Colonic mucosa (tissue), 4 donors: ENCODE measurements at places on chromosomes 4 and X. TPM values are rescaled to one million over a fixed set of nuclear protein-coding genes. Genes with fewer than 3 reads are reported as not detected.

DNA sequence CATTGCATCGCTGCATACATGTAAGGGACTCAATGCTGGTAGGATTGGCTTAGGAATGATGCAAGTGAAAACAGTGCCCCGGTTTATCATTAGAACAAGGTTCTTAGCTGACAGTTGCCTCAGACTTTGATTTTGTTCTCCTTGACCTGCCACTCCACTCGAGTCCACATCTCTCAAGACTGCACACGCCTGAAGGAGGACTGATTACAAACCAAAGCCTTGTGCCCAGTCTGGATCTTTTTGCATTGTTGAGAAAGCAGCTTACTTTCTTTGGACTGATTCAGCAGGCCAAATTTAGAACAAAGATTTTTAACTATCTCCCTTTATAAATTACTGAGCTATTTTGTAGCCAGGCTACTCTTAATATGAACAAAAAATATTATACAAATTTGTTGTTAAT lies 125.6 kb downstream of the PTTG2 start:
- DNase-seq = no peak
- H3K4me3 ChIP-seq = no peak overlapping the region
- H3K27ac ChIP-seq = no peak overlapping the region
- H3K4me1 ChIP-seq = no peaks in the 10 kb centered on the region
- no peaks in the 10 kb centered on the region for H3K36me3 ChIP-seq
- H3K27me3 ChIP-seq = no peaks in the 10 kb centered on the region

GRCh38 chr4:58833126-58833525 lies 1722.9 kb upstream of the IGFBP7 start:
- H3K36me3 ChIP-seq = no peaks in the 10 kb centered on the region
- DNase-seq = no peak
- no peak overlapping the region for H3K27ac ChIP-seq
- no peaks in the 10 kb centered on the region for H3K4me1 ChIP-seq
- no peak overlapping the region for H3K4me3 ChIP-seq

DNA sequence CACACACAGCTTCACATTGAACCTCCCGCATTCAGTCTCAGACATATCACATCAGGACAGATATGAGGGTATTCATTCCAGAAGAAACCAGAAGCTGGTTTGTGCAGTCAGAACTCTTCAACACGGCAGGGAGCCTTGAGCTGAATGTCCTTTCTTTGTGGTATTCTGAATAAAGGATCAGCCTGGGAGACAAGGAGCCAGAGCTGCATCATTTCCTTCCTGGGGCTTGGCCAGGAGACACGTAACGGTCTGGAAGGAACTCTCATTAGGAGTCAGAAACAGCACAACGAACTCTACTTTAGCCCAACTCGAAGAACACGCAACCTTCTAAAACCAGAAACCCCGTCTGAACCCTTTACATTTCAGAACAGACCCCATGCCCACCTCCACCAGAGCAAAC lies 46.4 kb downstream of the KDR start:
- no peaks in the 10 kb centered on the region for H3K27me3 ChIP-seq
- H3K4me3 ChIP-seq = no peak overlapping the region
- DNase-seq = no peak
- no peak overlapping the region for H3K27ac ChIP-seq
- H3K4me1 ChIP-seq = no peaks in the 10 kb centered on the region
- no peaks in the 10 kb centered on the region for H3K36me3 ChIP-seq

- no peak overlapping the region for H3K27ac ChIP-seq
- H3K27me3 ChIP-seq = no peaks in the 10 kb centered on the region
- H3K4me1 ChIP-seq = no peaks in the 10 kb centered on the region
- H3K4me3 ChIP-seq = no peak overlapping the region
- DNase-seq = no peak
- H3K36me3 ChIP-seq = no peaks in the 10 kb centered on the region
Observed at GRCh38 chr4:146054676-146055075, 116.1 kb upstream of the ZNF827 start.

The FRG1 gene
- total RNA-seq = 36.5 TPM

DNA sequence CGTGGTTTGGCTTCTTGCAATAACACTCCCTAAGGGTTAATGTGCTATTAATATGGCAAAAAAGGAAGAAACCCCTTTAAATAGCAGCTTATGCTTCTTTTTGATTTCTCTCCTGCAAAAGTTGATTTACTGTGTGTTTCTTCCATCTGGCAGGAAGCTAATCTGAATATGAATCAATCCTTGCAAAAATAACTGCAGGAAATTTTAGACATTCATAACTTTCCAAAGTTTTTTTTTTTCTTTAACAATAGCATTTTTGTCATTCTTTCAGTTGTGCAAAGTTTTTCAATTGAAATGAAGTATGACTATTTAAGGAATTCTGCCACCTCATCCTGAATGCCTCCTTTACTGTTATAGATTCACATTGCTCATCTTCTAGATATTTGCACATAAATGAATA lies 115.6 kb downstream of the SPANXA1 start:
- DNase-seq = no peak
- no peak overlapping the region for H3K27ac ChIP-seq
- H3K4me1 ChIP-seq = no peaks in the 10 kb centered on the region
- H3K27me3 ChIP-seq = no peaks in the 10 kb centered on the region
- H3K4me3 ChIP-seq = no peak overlapping the region

GRCh38 chr4:122781486-122781885 lies 45.1 kb upstream of the FGF2 start:
- H3K36me3 ChIP-seq = no peaks in the 10 kb centered on the region
- peaks cover 4% of the 10 kb centered on the region for H3K4me1 ChIP-seq
- no peak for DNase-seq
- no peak overlapping the region for H3K27ac ChIP-seq
- H3K27me3 ChIP-seq = no peaks in the 10 kb centered on the region
- H3K4me3 ChIP-seq = no peak overlapping the region

- H3K27me3 ChIP-seq = no peaks in the 10 kb centered on the region
- H3K4me3 ChIP-seq = no peak overlapping the region
- no peak overlapping the region for H3K27ac ChIP-seq
- no peaks in the 10 kb centered on the region for H3K4me1 ChIP-seq
- no peak for DNase-seq
Observed at GRCh38 chr4:136395212-136395722, 1137.0 kb downstream of the PCDH18 start.

- no peak for DNase-seq
- no peak overlapping the region for H3K27ac ChIP-seq
- no peak overlapping the region for H3K4me3 ChIP-seq
- no peaks in the 10 kb centered on the region for H3K4me1 ChIP-seq
- no peaks in the 10 kb centered on the region for H3K27me3 ChIP-seq
- no peaks in the 10 kb centered on the region for H3K36me3 ChIP-seq
Observed at GRCh38 chrX:20221902-20222301, 44.8 kb downstream of the RPS6KA3 start.

The GRPR gene
- not detected for total RNA-seq

- H3K27ac ChIP-seq = no peak overlapping the region
- DNase-seq = no peak
- no peaks in the 10 kb centered on the region for H3K27me3 ChIP-seq
- H3K4me3 ChIP-seq = no peak overlapping the region
- H3K4me1 ChIP-seq = peaks cover 3% of the 10 kb centered on the region
Observed at GRCh38 chr4:139319571-139319970, 17.3 kb upstream of the NDUFC1 start.

The SRPK3 gene
- 0.64 TPM for total RNA-seq

The GDPD2 gene
- 5.0 TPM for total RNA-seq

DNA sequence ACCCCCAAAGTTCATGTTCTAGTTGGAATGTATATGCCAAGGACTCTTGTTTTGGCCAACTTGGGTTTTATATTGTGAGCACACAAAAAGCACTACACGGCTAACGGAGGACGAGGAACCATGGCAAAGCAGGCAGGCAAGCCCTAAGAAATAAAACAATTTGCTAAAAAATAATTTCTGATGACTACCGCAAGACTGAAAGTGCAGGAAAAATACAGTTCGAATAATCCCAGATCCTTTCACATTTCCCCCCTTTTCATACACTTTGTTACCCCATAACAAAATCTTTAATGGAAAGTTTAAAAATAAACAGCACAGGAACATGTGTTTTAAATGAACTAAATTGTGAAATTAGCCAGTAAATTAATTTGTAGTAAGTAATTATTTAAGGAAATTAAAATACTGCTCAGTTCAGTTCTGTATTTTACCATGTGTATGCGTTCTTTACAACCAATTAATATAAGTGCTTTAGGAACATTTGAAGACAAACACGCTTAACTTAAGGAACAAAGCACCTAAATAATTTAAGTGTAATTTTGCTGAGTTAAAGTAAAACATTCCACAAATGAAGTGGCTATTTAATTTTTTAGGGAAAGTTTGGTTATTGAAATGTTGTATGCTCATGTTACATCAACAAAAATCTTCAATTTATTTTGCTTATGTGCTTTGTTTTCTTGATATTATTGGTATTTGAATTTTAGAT lies 12.4 kb upstream of the PITX2 start:
- peaks cover 10% of the 10 kb centered on the region for H3K4me1 ChIP-seq
- H3K36me3 ChIP-seq = no peaks in the 10 kb centered on the region
- H3K27ac ChIP-seq = no peak overlapping the region
- peaks cover 93% of the 10 kb centered on the region for H3K27me3 ChIP-seq

- no peak overlapping the region for H3K4me3 ChIP-seq
- H3K27ac ChIP-seq = no peak overlapping the region
- DNase-seq = no peak
- H3K4me1 ChIP-seq = no peaks in the 10 kb centered on the region
- H3K36me3 ChIP-seq = no peaks in the 10 kb centered on the region
- no peaks in the 10 kb centered on the region for H3K27me3 ChIP-seq
Observed at GRCh38 chr4:172157946-172158345, 344.7 kb downstream of the GALNTL6 start.

DNA sequence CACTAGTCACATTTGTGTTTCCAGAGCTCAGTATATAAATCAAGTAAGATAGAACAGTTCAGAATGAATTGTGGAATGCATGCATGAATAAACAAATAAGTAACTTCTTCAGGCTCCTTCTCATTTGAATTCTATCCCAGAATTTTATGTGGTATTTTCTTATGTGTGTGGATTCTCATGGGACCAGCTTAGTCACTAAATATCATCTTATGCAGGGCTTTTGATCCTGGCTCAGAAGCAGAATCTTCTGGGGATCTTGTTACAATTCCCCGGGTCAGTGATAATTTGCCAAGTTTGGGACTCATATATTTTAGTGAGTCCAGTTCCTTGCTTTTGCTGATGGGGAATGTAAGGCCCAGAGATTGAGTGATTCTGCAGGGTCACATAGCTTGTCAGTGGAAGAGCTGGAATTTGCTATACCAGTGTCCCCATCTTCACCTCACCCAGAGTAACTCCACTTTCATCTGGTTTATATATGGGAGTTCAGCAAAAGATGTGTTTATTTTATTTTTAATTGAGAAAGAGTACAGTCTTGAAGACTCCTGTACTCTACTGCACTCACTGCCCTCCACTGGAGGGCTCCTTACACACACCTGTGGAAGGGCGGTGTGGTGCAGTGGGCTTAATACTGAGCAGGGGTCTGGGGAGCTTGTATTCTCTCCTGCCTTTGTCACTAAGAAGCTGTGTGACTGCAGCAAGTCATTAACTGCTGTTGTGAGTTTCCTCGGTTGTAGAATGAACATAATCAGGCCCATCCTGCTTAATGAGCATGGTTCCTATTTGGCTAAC lies 198.2 kb upstream of the CXorf66 start:
- no peak for DNase-seq
- H3K4me1 ChIP-seq = no peaks in the 10 kb centered on the region
- H3K27ac ChIP-seq = no peak overlapping the region
- H3K36me3 ChIP-seq = no peaks in the 10 kb centered on the region

- no peak for DNase-seq
- H3K36me3 ChIP-seq = no peaks in the 10 kb centered on the region
- no peaks in the 10 kb centered on the region for H3K27me3 ChIP-seq
- no peak overlapping the region for H3K27ac ChIP-seq
- H3K4me1 ChIP-seq = no peaks in the 10 kb centered on the region
Observed at GRCh38 chrX:119638725-119639471, 32.7 kb upstream of the NKRF start.

The SLC6A14 gene
- 1.8 TPM for total RNA-seq

GRCh38 chr4:165464813-165465381 lies 86.1 kb downstream of the CPE start:
- H3K4me1 ChIP-seq = no peaks in the 10 kb centered on the region
- peaks cover 4% of the 10 kb centered on the region for H3K27me3 ChIP-seq
- no peaks in the 10 kb centered on the region for H3K36me3 ChIP-seq
- H3K27ac ChIP-seq = no peak overlapping the region

DNA sequence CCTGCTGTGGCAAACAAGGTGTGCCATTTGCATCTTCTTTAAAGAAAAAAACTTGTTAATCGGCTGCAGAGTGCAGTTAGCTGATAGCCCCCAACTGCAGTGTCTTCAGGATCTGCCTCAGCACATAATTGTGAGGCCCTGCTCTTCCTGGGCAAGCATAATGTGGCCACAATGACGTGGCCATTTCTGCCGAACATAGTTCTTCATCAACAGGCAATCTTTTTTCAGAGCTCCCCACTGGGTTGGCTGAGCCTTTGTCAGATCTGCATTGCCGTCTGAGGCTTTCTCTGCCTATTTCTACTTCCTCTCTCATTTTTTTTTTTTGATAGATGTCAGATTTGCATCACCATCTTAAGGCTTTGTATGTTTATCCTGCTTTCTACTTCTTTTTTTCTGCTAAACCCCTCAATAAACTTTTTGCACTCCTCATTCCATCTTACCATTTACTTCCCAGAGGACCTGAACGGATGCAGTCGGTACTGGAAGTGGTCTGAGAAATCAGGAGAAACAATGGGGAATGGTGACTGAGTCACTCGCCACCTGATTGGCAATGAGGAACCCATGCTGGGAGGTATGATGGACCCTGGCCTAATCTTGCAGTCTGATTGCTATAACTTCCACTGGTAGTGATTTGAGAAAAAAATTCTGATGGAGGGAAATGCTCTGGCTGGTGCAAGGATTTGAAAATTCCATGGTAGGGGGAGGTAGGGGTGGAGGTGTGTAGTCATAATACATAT lies 21.2 kb upstream of the TAB3 start:
- H3K27ac ChIP-seq = no peak overlapping the region
- H3K27me3 ChIP-seq = no peaks in the 10 kb centered on the region
- H3K4me3 ChIP-seq = no peak overlapping the region
- no peaks in the 10 kb centered on the region for H3K36me3 ChIP-seq
- DNase-seq = no peak

DNA sequence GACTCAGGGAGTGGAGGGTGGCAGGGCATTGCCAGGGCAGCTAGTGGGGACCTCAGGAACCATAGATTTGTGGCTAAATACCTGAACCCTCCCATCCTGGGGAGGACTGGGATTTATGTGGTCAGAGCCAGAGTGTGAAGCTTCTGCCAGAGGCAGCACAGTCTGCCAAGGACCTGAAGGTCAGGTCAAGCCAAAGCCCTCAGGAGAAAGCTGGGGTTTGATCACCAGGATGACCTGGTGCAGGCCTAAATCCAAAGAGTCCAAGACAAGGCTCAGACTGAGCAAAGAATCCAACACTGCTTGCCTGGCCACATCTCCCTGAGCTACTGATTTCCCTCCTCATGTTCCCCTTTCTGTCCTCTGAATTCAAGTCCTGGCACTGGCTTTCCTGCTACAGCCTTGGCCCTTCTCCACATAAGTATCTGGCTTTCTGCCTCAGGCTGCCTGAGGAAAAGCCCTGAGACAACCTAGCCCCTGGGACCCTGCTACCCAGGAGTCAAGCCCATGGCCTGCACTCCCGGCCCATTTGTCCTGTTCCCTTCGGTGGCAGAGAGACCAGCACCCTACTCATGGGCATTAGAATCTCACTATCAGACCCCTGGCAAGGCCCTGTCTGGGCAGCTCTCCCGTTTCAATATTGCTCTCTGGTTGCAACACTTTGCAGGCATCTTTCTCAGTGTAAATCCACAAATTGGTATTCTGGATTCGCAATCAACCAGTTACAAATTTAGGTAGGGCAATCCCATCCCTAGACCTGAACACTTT lies 39.3 kb upstream of the SLC25A43 start:
- H3K27me3 ChIP-seq = no peaks in the 10 kb centered on the region
- no peak for DNase-seq
- no peaks in the 10 kb centered on the region for H3K36me3 ChIP-seq
- no peak overlapping the region for H3K27ac ChIP-seq
- no peaks in the 10 kb centered on the region for H3K4me1 ChIP-seq
- H3K4me3 ChIP-seq = no peak overlapping the region
